Stimulated activated CD8-positive, alpha-beta memory T cell treated with anti-CD3 and anti-CD28 coated beads, Interleukin-12 subunit alpha, Interleukin-12 subunit beta, amount 100 ng/mL, for 4 hours (primary cell): ENCODE measurements at places on chromosomes 2 and 18.

- DNase-seq: no peak
Observed at GRCh38 chr2:48015421-48015820, 109.1 kb upstream of the FBXO11 start.

- no peak for DNase-seq
Observed at GRCh38 chr2:86337244-86337835, at the start of gene REEP1. Gene REEP1, minus strand, starts transcription at chr2:86337626. Its CDS starts 116 bp downstream, at chr2:86337510.

DNA sequence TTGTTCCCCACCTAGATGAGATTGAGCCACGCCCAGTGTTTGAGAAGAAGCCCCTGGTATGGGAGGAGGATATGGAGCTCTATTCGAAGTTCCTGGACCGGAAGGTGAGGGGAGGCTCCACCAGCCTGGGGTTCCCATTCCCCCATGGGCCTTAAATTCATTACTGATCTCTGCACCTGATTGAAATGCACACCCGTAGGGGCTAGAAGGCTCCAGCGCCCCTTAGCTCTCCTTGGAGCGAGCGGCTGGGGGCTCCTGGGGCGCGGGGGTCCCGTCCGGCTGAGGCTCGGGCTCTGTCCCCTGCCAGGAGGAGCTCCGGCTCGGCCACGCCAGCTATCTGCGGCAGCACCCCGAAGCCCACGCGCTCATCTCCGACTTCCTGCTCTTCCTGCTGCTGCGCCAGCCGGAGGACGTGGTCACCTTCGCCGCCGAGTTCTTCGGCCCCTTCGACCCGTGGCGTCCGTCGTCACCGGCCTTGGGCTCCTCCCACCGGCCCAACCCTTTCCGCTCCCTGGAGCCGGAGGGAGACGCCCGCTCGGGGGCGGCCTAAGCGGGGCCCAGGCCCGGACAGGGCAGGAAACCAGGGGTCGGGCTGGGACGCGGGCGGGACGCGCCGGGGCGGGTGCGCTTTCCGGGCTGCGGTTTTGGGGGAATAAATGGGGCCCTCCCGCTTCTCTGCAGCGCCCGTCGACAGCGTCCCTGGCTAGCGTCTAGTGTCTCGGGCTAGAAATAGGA lies 10.9 kb downstream of the CATIP start:
- peak; percentile 65 for DNase-seq

- no peak for DNase-seq
Observed at GRCh38 chr18:57833441-57834101, 30.5 kb upstream of the ATP8B1 start.

DNA sequence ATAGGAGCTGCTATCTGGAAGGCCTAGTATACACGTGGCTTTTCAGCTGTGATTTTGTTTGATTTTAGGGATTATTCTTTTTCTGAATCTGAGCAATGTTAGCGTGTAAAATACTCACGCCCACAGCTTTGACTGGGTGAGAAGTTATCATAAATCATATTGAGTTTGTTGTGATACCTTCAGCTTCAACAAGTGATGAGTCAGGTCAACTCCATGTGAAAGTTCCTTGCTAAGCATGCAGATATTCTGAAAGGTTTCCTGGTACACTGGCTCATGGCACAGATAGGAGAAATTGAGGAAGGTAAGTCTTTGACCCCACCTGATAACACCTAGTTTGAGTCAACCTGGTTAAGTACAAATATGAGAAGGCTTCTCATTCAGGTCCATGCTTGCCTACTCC lies at the start of gene GKN1:
GKN1 (plus strand) TSS at position 386 of the 400 bp plus-strand sequence. CDS start 42 bp downstream, outside the sequence.
- DNase-seq: no peak

GRCh38 chr18:65749841-65750240 lies 971 bp upstream of the CDH7 start:
- no peak for DNase-seq

DNA sequence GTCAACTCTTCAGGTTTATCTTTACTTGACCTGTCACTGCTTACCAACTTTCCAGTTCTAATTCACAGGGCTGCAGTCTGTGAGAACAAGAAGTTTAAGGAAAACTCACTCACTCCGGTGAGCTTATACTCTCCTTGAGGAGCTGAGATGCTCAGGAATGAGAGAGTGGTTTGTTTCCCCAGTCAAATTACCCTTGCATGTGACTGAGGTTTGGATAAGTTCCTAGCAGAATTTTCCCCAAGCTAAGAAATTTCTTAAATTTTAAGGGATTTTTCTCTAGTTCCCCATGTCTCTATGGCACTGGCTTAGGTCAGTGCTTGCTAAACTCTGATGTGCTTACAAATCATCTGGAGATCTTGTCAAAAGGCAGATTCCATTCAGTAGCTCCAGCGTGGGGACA lies 12.8 kb upstream of the CCDC85A start:
- no peak for DNase-seq

- DNase-seq: no peak
Observed at GRCh38 chr2:11578081-11578948, 44.5 kb downstream of the GREB1 start.

- DNase-seq: no peak
Observed at GRCh38 chr2:168495524-168495923, 39.5 kb downstream of the CERS6 start.

- DNase-seq: no peak
Observed at GRCh38 chr2:149606251-149606811, 18.8 kb upstream of the MMADHC start.

DNA sequence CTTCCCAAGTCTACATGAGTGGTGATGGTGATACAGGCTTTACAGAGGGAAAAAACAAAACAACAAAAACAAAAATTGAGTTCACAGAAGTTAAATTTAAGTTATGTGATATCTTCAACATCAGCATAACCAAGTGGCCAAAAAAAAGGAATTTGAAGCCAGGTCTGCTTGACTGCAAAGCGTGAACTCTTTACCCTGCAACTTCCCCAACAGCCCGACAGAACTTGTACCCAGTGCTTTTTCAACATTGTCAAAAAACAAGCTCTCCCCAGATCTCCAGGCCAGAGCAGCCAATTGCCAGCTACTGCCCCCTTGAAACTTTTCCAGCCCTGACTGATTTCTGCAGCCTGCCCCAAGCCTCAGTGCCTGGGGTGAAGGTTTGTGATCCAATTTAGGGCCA lies 76.7 kb downstream of the RNF144A start:
- no peak for DNase-seq

GRCh38 chr2:46062637-46063412 lies 234.4 kb upstream of the EPAS1 start:
- peak; percentile 22 for DNase-seq

DNA sequence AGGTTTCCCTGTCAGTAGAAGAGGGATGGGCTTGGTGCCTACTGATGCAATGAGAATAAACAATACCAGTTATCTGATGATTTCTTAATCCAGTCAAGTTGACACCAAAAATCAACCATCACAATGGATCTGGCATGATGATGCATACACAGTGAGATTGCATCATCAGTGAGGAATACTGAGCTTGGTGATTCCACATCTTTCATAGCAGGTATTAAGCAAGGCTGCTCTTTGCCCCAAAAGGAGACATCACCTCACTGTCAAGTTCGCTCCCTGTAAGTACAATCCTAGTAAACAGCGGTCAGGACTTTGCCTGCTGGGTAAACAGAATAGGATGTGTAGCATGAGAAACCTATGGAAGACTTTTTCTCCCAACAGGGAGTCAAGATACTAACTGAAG lies 282.7 kb upstream of the CDH2 start:
- no peak for DNase-seq

GRCh38 chr2:104849618-104850141 lies 4.2 kb upstream of the POU3F3 start:
- no peak for DNase-seq

DNA sequence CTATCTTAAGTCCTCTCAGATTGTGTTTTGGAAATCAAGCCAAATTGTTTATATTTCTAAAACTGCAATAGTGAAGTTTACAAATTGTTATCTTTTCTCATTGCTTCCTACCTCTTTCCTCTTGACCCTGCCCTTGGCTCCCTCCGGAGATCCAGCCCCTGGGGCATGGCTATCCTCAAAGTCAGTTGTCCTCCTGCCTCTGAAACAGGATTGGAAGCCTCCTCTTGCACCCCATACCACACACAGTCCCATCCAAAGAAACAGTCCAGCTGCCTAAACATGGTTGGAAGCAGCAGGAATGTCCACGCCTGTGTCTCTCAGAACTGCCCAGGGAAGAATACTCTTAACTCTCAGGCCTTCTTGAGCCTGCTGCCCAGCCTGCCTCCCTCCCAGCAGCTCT lies 30.1 kb upstream of the COL6A3 start:
- DNase-seq: no peak

DNA sequence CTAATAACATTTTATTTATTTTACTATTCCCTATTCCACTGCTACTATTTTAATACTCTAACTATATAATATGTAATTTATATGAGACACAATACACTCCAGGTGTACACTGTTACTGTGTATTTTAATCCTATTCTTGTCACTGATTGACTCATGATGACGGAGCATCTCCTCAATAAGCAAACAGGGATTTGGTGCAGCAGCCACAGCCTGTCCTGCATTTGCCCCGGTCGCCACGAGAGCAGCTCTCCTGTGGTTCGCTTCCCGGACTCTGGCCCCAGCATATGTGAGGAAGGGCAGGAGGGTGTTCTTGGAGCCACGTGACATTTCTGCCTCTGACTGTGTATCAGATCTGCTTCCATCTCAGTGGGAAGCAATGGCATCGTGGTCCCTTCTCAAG lies 74.1 kb upstream of the PXDN start:
- DNase-seq: no peak

DNA sequence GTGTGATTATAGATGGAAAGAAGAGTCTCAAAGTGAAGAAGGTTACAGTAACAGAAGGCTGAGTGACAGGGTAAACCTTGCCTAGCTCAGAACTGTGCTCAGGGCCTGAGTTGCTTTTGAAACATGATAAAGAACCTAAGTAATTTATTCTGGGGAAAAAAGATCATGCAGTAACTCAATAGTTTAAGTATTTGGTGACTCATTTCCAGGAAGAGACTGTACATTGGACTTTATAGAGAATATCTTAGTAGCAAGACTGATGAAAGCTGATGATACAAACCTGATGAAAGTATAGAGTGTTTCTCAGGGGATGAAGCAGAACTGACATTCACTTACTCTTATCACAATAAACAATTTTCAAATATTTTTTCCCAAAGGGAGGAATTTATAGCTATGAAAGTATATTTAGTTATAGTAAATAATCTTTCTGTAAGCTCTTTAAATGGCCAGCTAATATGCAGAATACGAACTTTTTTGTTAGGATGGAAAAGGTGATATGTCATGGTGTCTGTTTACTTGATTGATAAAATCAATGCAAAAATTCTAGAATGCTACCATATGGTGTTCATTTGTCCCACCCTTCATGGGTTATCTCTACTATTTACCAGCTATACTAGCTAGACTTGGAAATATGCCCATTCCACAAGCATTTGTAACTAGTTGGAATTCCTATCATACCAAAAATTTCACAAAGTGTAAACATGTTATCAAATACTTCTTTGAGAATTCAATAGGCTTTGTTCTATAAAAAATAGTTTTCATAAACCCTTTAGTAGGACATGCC lies 1265.5 kb upstream of the ACVR2A start:
- no peak for DNase-seq

- DNase-seq: no peak
Observed at GRCh38 chr2:73859721-73860586, 31.2 kb downstream of the STAMBP start.

GRCh38 chr2:129977986-129978385 lies 1.5 kb upstream of the RAB6C start:
- DNase-seq: no peak

- no peak for DNase-seq
Observed at GRCh38 chr2:66821168-66821567, 386.2 kb downstream of the MEIS1 start.

DNA sequence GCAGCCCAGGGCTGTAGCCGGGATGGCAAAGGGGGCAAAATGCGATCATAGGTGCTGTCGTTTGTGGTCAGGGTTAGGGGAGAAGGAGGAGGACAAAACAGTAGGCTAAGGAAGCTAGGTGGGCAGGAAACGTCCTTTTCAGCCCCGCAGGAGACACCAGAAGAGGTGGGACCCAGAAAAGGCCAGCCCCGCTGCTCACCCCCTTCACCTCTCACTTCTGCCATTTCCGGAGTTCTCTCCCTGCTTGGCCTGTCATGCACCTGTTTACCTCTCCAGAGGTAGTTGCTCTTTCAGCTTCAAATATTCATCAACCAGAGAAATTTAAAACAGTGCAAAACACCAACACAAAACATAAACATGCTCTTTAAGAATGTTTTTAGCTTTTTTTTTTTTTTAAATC lies 849 bp downstream of the AQP4 start:
- DNase-seq: no peak

GRCh38 chr2:235951493-235951892 lies 216.7 kb downstream of the GBX2 start:
- DNase-seq: no peak

GRCh38 chr2:128468186-128468920 lies 149.7 kb upstream of the HS6ST1 start:
- no peak for DNase-seq

DNA sequence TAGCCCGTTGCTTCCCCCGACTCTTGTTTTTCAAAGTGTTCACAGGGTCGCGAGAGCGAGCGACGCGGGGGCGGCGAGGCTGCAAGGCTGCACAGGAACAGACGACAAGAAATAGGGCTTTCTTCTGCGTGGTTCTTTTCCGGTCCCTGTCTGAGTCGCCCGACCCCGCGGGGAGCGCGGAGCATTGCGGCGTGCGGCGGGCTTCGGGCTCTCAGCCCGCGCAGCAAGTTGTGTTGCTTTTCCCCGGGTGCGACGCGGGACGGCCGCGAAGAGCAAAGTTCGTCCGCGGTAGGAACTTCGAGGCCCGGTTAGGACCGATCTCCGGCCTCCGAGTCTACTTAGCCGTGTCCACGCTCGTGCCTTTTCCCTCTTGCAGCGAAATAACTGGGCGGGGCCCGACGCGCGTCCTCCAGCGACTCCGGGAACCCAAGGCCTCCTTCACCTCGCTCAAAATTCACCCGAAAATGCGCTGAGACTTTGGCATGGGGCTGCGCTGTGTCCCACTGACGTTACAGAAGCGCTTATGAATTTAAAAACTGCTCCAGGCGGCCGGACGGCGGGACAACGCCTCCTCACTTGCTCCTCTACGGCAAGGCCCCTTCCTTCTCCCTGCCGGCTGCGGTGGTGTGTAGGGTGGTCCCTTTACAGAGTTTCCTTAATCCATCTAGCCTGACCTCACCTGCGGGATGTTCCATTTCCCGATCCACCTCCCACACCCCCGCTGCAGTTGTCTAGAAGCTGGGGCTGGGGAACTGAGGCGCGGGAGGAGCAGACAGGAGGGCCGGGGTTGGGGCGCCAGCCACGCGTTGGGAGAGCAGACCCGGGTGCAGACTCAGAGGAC lies 1.5 kb upstream of the BCL2L11 start:
- DNase-seq: peak; percentile 14

DNA sequence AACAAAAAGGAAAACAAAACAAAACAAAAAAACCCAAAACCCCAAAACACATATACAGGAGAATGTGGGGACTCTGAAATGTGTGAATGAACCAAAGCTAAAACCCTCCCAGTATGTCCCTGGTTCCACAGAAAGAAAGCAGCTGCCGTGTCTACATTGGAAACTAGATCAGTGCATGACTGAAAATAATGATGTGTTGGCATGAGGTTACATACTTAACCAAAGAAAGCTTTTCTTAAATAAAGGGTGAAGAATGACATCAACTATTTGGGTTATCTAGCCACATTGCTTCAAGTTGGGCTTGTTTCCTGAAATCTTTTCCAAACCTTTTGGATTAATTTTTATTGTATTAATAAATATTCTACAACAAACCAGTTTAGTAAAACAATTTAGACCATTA lies 91.9 kb upstream of the FN1 start:
- DNase-seq: no peak

GRCh38 chr2:118386641-118387302 lies 298.5 kb downstream of the INSIG2 start:
- no peak for DNase-seq
